Activated CD8-positive, alpha-beta memory T cell treated with anti-CD3 and anti-CD28 coated beads for 36 hours (primary cell): ENCODE measurements at places on chromosomes 2 and 18. TPM values are rescaled to one million over a fixed set of nuclear protein-coding genes. Genes with fewer than 3 reads are reported as not detected.

NXPH2 gene
- total RNA-seq: not detected

PAX8 gene
- 2.5 TPM for total RNA-seq

HNMT gene
- total RNA-seq: not detected

CNGA3 gene
- total RNA-seq: not detected

KCNJ13 gene
- total RNA-seq: not detected

SALL3 gene
- 0.02 TPM for total RNA-seq

MAPRE3 gene
- 2.4 TPM for total RNA-seq

MARCO gene
- total RNA-seq: not detected

CHST9 gene
- total RNA-seq: not detected

ELOA2 gene
- not detected for total RNA-seq

SEMA4F gene
- total RNA-seq: 5.9 TPM

LOXHD1 gene
- total RNA-seq: not detected

SEPTIN10 gene
- 0.65 TPM for total RNA-seq

ABCB11 gene
- total RNA-seq: not detected

C2orf81 gene
- total RNA-seq: 3.8 TPM

C1QL2 gene
- total RNA-seq: not detected

ACTG2 gene
- not detected for total RNA-seq

ICOS gene
- total RNA-seq: 81.7 TPM

ANKRD62 gene
- not detected for total RNA-seq

AGXT gene
- total RNA-seq: not detected

DSG4 gene
- total RNA-seq: not detected

ATOH8 gene
- not detected for total RNA-seq

LRRC30 gene
- total RNA-seq: not detected

PKP4 gene
- 37.5 TPM for total RNA-seq

GDF7 gene
- not detected for total RNA-seq

MTLN gene
- 123 TPM for total RNA-seq

POTEJ gene
- total RNA-seq: not detected

IL36RN gene
- total RNA-seq: not detected

CD8B2 gene
- total RNA-seq: 4.2 TPM

PRSS56 gene
- total RNA-seq: not detected

CRYGD gene
- total RNA-seq: not detected

TMEM17 gene
- total RNA-seq: 0.34 TPM

PSMA8 gene
- total RNA-seq: 1.6 TPM

SOWAHC gene
- 0.06 TPM for total RNA-seq

ST8SIA3 gene
- total RNA-seq: not detected

QPCT gene
- 6.6 TPM for total RNA-seq
